Hematopoietic multipotent progenitor cell treated with erythropoietin and hydrocortisone succinate and interleukin-3 and kit ligand, for 6 days (in vitro differentiated cells): ENCODE measurements at places on chromosomes 12 and 14.

DNA sequence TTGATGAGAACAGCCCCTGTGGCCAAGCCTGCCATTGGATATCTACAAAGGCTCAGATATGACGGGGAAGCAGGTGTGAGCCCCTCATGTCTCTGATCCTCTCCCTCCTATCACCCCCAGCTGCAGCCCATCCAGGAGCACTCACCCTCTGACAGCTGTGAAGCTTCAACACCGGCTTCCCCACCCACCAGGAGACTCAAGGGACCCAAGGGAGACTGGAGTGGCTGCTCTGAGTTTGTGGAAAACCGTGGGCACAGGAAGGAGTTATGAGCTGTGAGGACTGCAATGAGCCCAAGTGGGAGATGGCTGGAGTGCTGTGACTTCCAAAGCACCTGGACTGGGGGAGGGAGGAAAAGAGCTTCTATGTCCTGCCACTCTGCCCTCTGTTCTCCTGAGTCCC lies 7.9 kb downstream of the IFI27L2 start:
- no peak for DNase-seq

- no peak for DNase-seq
These were observed 333.2 kb upstream of the MDGA2 start for GRCh38 chr14:48008646-48009045.

GRCh38 chr14:104144911-104145825 lies 6.8 kb downstream of the KIF26A start:
- no peak for DNase-seq

- DNase-seq, result no peak
These were observed 309.4 kb downstream of the KCNC2 start for GRCh38 chr12:74900232-74900631.

DNA sequence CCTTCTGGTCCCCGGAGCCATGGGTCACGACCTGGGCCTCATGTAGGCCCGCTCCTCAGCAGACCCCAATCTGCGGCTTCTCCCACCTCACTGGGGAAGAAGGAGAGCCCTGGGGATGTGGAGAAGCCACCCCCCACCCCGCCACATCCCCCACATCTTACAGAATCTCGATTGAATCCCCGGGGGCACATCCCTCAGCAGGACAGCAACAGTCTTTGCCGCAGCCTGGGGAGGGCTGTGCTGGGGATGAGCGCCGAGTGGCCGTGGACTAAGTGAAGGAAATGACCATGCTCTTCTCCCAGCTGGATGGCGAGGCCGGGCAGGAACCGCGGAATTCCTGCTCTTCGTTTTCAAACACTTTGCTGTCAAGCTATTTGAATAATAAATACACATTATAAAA lies 169.0 kb upstream of the RTL1 start:
- no peak for DNase-seq

DNA sequence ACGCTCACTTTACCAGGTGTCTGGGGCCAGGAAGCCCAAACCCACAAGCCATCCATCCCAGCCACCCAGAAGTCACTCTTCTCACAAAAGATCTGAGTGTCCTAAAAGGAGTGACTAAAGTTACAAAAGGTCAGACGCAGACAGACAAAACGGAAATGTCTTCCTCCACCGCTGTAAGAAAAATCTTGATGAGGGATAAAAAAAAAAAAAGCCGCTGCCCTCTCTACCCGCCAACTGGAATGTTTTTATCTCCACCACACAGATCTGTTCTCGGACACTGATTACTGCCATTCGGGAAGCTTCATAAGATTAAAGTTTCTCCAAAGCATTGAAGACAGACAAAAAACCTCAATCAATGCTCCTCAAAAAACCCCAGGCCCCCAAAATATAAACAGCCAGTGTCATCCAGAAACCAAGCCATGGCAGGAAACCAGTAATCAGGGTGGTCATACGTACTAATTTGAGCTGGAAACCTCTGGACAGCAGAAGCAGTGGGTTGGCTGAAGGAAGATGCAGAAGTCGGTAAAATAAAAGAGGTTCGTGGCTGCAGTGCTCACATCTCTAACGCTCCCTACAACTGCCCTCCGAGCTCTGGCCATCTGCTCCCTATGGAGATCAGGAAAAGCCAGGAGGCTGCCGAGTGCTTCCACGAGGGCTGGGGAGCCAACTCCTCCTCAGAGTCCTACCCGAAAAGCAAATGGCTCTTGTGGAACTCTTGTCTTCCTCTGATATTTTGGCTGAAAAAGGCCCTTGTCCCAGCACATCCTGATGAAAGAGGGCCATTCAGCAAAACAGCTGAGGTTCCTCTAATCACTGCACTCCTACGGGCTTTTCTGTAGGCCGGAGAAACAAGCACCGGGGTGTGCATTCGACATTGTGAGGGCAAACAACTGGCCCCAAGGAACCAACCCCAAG lies 30.3 kb downstream of the SSH1 start:
- peak; percentile 52 for DNase-seq

DNA sequence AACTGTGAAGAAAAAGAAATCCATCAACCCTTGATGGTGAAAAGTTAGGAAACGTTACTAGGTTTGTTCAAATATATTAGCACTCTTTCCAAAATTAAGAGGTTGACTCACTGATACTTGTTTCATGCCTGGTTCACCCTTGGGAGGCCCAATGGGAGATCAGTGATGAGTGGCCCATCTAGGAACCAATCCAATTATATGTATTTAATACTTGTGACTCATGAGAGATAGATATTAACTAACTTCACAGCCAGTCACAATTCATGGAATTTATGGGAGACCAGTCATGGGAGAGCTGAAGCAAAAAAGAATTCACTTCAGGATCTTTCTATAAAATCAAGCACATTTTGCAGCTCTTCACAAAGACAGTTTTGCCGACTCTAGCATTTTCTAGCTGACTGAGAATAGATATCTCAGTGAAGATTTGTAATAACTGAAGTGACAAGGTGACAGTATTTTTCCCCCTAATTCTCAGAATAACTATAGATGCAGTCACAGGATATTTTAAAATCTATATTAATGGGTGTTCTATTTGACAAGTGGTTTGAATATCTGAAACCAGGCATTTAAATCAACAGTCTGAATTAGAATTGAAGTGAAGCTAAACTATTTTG lies 230.2 kb downstream of the EPS8 start:
- no peak for DNase-seq

- no peak for DNase-seq
These were observed 754.1 kb downstream of the NOVA1 start for GRCh38 chr14:25843481-25844470.

GRCh38 chr14:78974691-78975090 lies 804.5 kb downstream of the NRXN3 start:
- no peak for DNase-seq

DNA sequence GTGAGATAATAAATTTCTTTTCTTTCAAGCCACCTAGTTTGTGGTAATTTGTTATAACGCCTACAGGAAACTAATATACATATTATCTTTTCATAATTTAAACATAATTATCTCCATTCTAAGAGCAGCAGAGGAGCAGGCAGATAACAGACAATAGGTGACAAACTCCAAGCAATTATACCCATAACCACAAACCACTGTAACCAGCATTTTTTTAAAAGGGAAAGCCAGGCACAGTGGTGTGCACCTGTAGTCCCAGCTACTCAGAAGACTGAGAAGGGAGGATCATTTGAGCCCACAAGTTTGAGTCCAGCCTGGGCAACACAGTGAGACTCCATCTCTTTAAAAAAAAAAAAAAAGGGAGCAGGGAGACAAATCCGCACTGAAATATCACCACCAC lies 54.9 kb downstream of the ATF7 start:
- peak; percentile 31 for DNase-seq

DNA sequence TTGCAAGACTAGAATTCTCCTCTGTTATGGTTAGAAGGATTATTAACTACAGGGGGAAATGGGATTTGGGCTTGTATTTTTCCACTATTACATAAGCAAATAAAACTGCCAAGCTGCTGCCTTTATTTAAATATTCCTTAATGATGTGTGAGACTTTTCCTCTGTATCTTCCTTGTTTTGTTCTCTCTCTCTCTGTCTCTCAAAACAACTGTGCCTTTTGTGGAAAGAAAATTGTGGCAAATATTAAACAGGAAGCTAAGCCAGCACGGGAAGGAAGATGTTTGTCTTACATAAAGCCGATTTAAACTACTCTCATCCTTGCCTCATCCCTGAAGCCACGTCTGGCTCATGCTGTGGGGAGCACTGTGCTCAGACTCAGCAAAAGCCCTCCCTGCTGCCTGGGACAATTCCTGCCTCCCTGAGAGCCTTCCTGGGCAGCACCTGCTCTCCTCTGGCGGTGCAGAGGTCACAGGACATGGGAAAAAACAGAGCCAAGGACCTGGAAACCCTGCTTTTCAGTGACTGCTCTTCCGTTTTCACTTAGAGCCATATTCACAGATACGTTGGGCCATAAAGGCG lies 237.2 kb downstream of the SLC15A4 start:
- no peak for DNase-seq

GRCh38 chr14:95265106-95266094 lies 54.3 kb downstream of the CLMN start:
- peak; percentile 44 for DNase-seq
